Endodermal cell (in vitro differentiated cells): ENCODE measurements at places on chromosomes 3 and 15.

- DNase-seq, result peak; percentile 81
Measured at GRCh38 chr3:128006061-128007032, 45.9 kb upstream of the SEC61A1 start.

DNA sequence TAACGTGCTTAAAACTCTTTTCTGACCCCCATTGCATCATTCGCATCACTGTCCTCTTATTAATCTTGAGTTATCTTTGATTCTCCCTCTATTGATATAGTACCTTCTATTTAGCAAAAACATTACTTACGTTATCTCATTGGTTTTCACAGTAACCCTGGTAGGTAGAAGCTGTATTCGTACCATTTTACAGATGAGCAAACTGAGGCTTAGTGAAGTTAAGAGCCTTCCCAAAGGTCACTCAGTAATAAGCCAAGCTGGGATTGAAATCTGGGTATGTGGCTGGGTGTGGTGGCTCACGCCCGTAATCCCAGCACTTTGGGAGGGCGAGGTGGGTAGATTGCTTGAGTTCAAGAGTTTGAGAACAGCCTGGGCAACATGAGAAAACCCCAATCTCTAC lies 244.0 kb downstream of the THSD4 start:
- DNase-seq, result peak; percentile 17

DNA sequence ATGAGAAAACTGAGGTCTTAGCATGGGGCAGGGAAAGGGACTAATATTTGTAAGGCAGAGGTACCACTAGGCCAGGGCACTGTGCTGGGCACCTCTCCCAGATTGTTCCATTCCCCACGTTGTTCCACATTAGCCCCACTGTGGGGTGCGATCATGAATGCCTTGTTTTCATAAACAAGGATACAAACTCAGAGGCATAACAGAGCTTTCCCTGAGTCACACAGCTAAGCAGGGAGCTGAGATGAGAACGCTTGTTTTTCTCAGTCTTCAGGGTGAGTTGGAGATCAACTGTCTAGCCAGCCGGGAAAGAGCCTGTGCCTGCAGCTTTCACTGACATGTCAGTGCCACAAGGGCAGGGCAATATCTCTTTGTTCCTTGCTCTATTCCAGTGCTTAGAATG lies 47.9 kb upstream of the ITGA11 start:
- peak; percentile 36 for DNase-seq

- no peak for DNase-seq
Measured at GRCh38 chr3:65636326-65636725, 402.4 kb downstream of the MAGI1 start.

DNA sequence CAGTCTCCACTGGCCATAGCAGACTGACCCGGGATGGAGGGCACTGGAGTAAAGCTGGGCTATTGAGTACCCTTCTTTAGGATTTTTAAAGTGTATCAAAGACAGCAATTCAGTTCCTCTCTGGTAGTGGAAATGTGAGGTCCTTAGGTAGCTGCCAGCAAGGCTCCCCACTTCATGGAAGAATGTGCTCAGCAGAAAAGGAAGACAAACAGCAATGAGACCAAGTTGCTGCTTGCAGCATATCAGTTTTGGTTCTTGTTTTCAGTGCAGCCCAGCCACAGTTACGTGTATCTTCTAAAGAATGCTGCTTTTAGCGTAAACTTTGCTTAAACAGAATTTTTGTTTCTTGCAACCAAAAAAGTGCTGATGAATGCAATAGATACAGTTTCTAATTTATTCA lies 374.0 kb upstream of the CBLB start:
- DNase-seq, result no peak
